T-helper 2 cell (primary cell): ENCODE measurements at places on chromosomes 7 and 10.

GRCh38 chr10:62669341-62669740, 135.2 kb upstream of the ADO start:
- no peak for DNase-seq

DNA sequence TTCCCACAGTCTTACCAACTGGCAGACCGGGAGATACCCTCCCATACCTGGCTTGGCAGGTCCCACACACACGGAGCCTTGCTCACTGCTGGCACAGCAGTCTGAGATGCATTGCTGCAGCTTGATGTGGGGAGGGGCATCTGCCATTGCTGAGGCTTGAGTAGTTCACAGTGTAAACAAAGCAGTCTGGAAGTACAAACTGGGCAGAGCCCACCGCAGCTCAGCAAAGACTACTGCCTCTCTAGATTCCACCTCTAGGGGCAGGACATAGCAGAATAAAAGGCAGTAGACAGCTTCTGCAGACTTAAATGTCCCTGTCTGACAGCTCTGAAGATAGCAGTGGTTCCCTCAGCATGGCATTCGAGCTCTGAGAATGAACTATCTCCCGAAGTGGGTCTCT, 69.6 kb upstream of the RELN start:
- DNase-seq = no peak

- no peak for DNase-seq
These were observed 627.9 kb downstream of the PARD3 start for GRCh38 chr10:34187201-34187600.

- DNase-seq = no peak
These were observed 73.3 kb upstream of the HABP2 start for GRCh38 chr10:113479346-113480080.

GRCh38 chr7:155568842-155569494, 22.6 kb upstream of the CNPY1 start:
- DNase-seq = no peak

GRCh38 chr7:40850017-40850416, 715.2 kb downstream of the SUGCT start:
- DNase-seq = no peak

- no peak for DNase-seq
These were observed 123.9 kb downstream of the PRKG1 start for GRCh38 chr10:51198170-51198569.

DNA sequence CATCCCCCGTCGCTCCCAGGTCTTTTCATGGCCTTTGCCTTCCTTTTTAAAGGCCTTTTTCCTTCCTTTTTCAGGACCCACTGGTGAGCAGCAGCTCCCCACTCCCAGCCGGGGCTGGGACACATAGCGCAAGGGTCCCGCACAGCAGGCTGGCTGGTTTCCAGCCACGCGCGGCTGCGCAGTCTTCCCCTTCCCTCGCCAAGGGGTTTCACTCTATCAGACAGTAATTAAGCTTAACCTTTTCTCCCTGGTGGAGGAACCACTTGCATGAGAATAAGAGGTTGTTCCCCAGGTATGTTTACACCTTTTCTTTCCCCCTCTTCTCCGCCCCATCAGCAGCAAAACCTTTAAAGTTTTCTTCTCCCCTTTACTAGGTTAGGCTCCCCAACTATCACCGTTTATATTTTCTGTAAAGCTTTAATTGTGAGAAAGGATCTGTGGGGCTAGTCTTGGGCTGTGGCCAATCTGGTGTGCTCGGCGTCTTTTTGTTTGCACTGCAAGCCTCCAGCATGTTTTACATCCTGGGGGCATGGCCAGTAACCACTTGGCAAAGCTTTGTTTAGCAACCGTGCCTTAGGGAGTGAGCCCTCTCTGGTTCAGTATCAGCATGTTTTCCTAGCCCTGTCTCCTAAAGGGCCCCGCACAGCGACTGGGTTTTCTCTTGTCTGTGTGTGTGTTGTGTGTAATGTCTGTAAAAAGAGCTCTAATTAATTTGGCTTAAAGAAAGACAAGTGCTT, 219.6 kb downstream of the PHF14 start:
- no peak for DNase-seq

DNA sequence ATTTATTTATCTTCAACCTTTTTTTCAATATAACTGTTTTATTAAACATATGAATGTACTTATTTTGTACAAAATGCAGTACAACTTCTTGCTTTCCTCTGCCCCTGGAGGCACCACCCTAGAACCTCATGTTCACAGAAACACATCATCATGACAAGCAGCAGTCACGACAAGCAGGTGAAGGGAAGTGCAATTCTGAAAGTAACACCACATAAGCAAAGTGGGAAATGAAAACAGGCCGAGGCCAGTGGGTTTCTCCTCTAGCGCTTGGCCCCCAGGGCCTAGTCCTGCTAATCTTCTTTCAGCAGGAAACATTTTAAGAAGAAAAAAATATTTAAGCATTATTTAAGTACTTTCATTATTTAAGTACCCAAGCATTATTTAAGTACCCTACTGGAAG, 598.1 kb downstream of the SH2D4B start:
- no peak for DNase-seq

DNA sequence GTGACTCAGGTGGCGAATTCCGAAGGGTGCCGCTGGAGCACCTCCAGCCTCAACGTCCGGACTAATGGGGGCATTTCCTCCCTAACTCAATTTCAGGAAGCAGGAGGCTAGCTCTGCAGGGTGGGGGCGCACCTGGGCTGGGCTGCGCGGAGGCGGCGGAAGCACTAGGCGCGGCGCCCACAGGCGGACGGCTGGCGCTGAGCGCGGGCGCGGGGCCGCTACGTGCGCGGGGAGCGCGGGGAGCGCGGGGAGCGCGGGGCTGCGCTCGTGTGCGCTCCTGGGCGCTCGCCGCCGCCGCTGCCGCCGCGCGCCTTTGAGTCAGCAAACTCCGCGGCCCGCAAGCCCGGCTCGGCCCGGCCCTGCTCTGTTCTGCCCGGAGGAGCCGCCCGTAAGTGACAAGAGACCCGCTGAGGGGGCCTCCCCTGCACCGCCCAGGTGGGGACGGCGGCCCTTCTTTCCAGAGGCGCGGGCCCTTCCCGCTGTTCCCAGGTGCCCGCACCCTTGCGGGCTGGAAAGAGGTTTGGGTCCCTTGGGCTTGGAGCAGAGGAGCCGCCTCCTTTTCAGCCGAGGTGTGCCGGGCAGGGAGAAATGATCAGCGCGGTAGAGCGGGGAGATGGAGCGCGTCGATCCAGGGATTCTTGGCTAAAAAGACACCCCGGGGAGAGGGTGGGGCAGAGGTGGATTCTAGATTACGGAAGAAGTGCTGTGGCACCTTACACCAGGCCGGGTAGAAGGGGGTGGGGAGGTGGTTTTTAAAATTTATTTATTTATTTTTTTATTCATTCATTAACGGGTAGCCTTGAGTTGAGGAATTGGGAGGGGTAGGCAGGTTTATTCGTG, at the start of gene SNX10:
SNX10 (plus strand) TSS at position 164 of the 840 bp plus-strand sequence. CDS start 54,581 bp downstream, outside the sequence.
- peak; percentile 40 for DNase-seq

GRCh38 chr7:101185258-101185839, 5.3 kb upstream of the NAT16 start:
- no peak for DNase-seq

DNA sequence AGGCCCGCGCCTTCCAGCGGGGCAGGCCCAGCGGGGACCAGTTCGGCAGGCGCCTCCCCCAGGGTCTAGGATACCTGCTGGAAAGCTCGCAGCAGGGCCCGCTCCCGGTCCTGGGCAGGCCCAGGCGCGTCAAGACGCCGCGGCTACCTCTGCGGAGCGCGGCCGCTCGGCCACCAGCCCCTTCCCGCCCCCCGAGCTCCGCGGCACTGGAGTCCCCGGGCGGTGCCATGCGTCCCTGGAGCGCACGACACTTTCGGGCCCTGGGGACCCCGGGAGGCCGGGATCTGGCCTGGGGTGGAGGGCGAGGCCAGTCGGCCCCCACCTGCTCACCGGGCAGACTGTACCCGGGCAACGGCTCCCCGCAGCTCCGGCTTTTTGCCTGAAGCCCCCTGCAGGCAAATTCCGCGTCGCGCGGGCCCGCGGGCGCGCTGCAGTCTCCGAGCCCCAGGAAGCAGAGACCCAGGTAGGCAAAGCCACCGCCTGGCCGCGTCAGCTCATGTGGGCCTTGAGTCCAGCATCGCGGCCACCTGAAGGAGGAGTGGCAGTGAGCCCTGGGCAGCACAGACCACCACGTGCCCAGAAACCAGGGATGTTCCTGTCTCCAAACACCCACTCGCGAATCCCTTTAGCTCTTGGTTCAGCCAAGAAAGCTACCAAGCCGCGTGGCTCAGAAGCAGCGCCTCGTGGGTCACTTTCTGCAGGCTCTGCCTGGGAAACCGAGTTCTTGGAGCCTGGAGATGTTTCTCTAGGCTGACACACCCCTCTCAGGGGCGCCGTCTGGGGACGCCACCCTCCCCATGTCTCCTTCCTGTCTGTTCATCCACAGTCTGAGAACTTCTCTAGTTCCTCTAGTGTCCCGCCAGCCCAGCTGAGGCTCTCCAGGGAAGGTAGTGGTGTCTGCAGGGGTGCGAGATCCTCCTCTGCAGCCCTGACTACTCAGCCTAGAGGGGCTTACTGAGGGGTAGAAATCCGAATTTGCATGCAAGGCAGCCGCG, 46.1 kb upstream of the APBB1IP start:
- no peak for DNase-seq

- DNase-seq = no peak
These were observed 6.1 kb upstream of the COA1 start for GRCh38 chr7:43735403-43735801.

DNA sequence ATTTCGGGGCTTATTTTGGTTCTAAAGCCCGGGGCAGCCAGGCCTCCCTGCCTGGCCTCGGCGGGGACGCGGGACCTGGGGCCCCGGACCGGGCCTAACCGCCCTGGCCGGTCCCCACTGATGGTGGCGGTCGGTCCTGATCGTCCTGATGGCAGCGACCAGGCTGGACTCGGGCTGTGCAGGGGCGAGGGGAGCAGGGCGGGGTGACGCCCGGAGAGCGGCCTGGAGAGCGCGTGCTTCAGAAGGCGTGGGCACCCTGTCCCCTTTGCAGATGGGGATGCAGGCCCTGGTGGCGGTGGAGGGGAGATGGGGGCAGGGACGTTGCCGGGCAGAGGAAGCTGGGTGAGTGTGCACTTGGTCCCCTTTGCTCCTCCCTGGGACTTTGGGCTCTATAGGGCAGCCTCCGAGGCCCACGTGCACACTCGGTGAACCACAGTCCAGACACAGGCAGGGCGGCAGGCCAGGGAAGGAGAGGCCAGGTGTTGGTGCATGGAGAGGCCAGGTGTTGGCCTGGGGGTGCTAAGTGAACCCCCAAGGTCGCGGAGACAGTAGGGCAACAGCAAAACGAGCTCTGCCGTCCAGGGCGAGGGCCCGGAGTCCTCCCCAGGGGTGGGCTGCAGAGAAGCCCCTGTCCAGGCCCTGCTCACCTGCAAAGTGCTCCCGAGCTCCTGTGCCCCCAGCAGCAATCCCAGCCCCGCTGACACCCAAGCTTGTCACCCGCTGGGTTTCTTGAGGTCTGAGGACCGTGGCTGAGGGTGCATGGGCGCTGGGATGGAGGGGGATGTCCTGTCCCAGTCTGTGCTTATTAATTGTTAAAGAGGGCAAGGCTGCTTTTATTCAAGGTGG, 42.4 kb upstream of the FAM20C start:
- DNase-seq = no peak

- no peak for DNase-seq
These were observed 2.8 kb upstream of the CDH23 start for GRCh38 chr10:71393841-71394475.

DNA sequence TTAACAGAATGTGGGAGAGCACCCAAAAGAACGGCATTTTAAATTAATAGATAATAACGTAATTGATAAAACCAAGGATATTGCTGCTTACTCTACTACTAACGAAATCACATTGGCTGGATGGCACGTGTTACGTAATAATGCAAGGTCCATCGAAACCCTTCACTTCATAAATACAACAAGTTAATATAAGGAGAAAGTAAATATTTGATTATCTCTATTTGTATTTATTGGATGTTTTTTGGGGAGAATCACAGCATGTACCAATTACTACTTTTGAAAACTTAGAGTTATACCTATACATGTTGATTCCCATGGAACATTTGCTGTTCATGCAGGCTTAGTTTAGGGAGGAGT, 1.6 kb downstream of the PRKG1 start:
- no peak for DNase-seq

DNA sequence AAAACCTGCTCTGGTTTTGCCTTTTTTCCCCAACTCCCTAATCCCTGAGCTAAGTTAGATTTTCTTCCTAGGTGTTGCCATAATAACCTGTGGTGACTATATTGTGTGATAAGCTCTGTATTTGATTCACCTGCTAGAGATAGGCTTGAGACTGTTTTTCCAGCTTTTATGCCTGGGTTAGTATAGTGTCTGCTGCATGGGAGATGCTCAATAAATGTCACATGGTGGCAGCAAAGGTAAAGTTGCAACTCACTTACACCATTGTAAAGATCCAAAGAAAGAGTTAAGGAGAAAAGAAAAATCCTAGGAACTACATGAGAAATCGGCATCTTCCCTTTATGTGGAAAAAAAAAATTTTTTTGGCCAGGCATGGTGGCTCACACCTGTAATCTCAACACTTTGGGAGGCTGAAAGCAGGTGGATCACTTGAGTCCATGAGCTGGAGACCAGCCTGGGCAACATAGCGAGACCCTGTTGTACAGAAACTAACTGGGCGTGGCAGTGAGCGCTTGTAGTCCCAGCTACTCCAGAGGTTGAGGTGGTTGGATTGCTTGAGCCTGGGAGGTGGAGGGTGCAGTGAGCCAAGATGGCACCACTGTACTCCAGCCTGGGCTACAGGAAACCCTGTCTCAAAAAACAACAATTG, 3.7 kb downstream of the CCNJ start:
- DNase-seq = no peak

- no peak for DNase-seq
These were observed 31.2 kb downstream of the FOXK1 start for GRCh38 chr7:4713183-4713784.

GRCh38 chr10:108801775-108802517, 1121.4 kb downstream of the XPNPEP1 start:
- no peak for DNase-seq

DNA sequence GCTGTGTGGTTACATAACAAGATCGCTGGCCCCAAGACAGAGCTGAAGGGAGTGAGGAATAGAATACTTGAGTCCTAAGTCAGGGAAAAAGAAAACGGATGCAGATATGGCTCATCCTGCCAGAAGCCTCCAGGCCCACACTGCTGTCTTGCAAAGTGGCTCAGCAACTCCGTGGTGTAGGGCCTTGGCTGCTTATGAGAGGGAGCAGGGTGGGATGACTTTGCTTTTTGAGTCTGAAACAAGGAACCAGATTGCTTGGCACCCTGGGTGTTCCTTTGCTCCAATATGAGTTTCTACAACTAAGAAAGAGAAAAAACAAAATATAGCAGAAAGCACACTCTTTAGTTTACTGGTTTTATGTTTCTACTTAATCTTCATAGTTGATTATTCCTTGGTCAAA, 193.8 kb upstream of the WDR11 start:
- no peak for DNase-seq

GRCh38 chr10:49115015-49115795, at the start of gene VSTM4:
Gene VSTM4 (minus strand): TSS chr10:49115522. CDS start chr10:49115485, 37 bp downstream.
- peak; percentile 50 for DNase-seq
